Suprapubic skin (tissue), 4 donors: ENCODE measurements at places on chromosomes 1 and 21. TPM values are rescaled to one million over a fixed set of nuclear protein-coding genes. Genes with fewer than 3 reads are reported as not detected.
A peak's percentile ranks its signal among the peaks of the same experiment; 100 is the strongest.

The CLDN19 gene
- not detected for total RNA-seq

The SPRR4 gene
- 18.8 TPM for total RNA-seq

The MAEL gene
- not detected for total RNA-seq

DNA sequence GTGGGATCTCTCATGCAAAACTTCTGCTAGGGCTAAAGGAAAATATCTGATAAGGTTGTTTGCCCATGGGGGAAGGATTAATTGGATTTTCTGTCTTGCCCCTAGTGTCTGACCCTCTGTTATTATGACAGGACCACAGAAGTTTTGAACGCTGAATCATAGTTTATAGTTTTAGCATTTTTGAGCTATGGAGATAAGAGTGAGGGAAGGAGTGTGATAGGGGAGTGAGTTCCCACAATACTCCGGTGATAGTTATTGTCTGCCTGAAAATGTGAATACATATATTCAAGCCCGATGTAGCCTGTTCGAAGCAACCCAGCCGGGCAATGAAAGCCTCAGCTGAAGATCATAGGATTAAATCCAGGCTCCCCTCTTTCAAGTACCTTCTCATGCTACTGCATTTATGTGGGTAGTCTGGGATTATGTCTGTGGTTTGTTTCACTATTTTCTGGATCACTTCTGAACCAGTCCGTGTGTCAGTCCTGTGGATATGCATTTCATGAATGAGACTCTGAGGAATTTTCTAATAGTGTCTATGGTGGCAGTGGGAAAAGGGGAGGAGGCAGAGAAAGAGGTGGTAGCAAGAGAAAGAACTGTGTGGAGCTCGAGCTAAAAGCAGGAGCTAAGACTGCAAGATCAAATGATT lies 258.7 kb downstream of the DISC1 start:
- no peaks in the 10 kb centered on the region for H3K4me1 ChIP-seq
- H3K4me3 ChIP-seq: no peak overlapping the region
- no peak overlapping the region for H3K27ac ChIP-seq
- H3K36me3 ChIP-seq: no peaks in the 10 kb centered on the region
- no peak for DNase-seq

- no peak overlapping the region for H3K4me3 ChIP-seq
- no peak for DNase-seq
- H3K4me1 ChIP-seq: peaks cover 33% of the 10 kb centered on the region
- H3K27me3 ChIP-seq: no peaks in the 10 kb centered on the region
These were observed 1.6 kb downstream of the CPLANE2 start for GRCh38 chr1:16235347-16235746.

DNA sequence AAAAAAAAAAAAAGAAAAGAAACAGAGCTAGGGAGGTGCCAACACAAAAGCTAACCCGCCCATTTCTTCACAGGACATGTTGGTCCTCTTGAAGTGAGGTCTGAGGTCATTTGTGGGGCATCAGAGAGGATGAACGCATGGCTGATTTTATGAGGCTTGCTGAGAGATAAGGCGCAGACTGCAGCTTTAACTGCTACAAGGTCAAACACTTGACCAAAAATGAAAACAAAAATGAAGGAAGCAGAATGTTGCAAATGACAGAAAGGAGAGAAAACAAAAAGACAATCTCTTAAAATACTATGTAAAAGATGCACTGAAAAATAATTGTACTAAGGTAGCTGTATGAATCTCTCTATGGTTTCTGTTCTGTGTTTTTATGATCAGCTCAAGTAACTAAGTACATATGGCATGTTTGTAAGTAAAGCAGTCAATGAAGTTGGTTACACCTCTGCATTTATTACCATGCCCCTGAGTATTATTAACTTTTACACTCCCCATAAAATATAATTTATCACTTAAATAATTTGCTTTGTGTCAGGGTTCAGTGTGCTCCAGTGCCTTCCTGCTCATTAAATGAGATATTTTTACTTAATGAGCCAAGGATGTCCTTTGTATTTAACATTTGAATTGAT lies 249.1 kb upstream of the NR5A2 start:
- H3K27me3 ChIP-seq: no peaks in the 10 kb centered on the region
- no peak for DNase-seq
- no peaks in the 10 kb centered on the region for H3K36me3 ChIP-seq
- H3K4me1 ChIP-seq: no peaks in the 10 kb centered on the region
- no peak overlapping the region for H3K4me3 ChIP-seq

DNA sequence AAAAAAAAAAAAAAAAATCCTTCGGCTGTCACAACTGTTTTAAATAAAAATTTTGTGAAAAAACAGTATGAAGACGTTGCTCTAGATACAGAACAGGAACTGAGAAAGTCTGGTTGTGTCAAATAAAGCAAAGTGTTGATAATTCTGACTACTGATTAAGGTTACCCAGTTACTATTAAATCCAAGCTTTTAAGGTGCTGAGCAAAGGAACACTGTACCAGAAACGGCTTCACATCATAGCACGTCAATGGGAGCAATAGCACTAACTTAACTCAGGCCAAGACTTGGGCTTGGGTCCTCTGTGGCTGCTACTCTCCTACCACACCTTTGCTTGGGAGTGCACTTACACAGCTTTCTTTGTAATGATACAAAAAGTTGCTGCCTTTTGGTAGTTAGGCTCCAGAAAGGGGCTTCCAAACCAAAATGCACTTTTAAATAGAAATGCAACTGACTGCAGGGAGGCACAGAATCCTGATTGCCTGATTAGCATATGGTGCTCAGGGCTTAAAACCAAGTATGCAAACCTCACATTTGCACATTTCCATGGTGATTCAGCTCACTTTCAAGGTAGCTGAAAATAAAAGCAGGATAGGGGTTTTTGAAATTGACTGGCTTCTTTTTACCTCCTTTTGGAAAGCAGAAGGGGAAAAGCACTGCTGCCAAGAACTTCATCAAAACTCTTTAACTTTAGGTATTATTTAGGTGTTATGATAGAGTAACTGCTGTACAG lies 6.3 kb downstream of the MCL1 start:
- H3K4me3 ChIP-seq: peak overlapping the region; percentile 98
- peaks cover 57% of the 10 kb centered on the region for H3K36me3 ChIP-seq
- no peak for DNase-seq

GRCh38 chr1:201673915-201674314 lies 135.0 kb downstream of the NAV1 start:
- H3K36me3 ChIP-seq: no peaks in the 10 kb centered on the region
- no peaks in the 10 kb centered on the region for H3K27me3 ChIP-seq
- peaks cover 17% of the 10 kb centered on the region for H3K4me1 ChIP-seq
- no peak for DNase-seq
- H3K27ac ChIP-seq: no peak overlapping the region

GRCh38 chr1:83909687-83910086 lies 89.2 kb downstream of the TTLL7 start:
- H3K36me3 ChIP-seq: no peaks in the 10 kb centered on the region
- no peaks in the 10 kb centered on the region for H3K27me3 ChIP-seq
- H3K27ac ChIP-seq: no peak overlapping the region
- DNase-seq: no peak
- H3K4me3 ChIP-seq: no peak overlapping the region

DNA sequence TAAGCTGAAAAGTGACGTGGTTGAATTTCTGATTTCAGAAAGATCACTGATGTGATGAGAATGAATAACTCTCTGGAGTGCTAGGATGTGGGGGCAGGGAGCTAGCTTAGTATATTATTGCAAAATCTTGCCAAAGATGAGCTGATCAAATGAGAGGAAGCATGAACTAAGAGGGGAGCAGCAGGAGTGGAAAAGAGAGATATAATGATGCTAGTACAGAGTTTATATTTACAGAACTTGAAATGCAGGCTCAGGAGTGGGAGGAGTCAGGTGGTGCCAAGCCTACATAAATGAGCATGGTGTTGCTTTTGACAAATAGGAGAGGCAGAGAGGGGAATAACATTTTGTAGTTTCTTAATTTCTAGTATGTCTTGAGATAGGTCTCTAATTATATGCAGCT lies 38.1 kb upstream of the NBL1 start:
- H3K27me3 ChIP-seq: no peaks in the 10 kb centered on the region
- H3K4me3 ChIP-seq: no peak overlapping the region
- H3K27ac ChIP-seq: no peak overlapping the region
- H3K4me1 ChIP-seq: peaks cover 31% of the 10 kb centered on the region

DNA sequence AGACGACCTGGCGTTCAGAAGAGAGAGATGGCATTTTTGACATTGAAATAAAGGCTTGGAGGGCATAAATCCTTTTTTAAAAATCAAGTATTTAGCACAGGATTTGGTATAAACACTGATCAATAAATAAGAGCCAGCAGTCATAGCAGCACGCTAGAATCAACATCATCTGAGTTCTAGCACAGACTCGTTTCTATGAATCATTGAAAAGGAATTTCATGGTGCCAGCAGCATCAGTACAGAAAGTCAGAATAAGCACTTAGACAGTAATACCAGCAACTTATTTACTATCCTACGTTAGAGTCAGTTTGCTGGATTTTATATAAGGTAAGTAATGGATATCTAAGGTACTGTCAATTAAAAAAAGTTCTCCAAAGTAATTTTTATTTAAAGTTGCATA lies 119.3 kb downstream of the HLCS start:
- H3K4me3 ChIP-seq: no peak overlapping the region
- no peaks in the 10 kb centered on the region for H3K27me3 ChIP-seq
- peak overlapping the region; percentile 55 for H3K27ac ChIP-seq
- H3K4me1 ChIP-seq: peaks cover 3% of the 10 kb centered on the region
- H3K36me3 ChIP-seq: no peaks in the 10 kb centered on the region

DNA sequence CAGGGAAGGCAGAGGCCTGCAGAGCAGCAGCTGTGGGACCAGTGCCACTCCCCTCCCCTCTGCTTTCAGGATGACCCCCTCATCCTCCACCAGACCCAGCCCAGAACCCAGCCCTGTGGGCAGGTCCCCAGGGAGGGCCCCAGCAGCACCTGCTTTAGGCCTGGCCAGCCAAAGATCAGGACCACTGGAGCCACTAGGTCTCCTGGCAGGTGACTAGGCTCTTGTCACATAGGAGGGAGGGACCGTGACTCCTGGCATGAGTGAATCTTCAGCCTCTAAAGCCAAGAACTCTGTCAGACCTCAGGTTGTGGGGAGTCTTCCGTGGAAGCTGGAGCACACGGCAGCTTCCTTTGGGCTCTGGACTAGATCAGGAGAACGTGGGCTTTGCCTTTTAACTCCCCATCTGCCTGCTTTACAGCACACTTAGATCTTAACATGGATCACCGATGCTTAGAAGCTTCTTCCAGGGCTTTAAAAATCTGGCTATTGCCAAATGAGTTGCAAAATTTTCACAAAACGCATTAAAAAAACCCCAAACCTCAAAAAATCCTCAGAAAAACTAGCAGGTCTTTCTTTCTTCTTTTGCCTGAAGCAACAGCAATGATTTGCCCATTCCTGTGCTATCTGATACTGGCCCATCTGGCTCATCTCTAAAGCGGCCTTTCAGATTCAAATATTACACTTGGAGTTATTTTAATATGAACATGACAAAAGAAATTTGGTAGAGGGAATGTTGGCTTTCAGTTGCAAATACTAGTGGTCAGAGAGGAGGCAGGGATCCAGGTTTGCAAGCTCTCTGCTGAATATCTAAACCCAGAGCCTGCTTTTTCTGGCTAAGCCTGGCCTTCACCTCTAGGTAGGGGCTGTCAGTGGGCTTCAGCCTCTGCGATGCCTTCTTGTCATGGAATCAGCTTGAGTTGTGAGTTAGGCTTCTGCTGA lies 235.2 kb downstream of the SDCCAG8 start:
- DNase-seq: no peak
- H3K27me3 ChIP-seq: no peaks in the 10 kb centered on the region
- no peak overlapping the region for H3K27ac ChIP-seq
- peaks cover 5% of the 10 kb centered on the region for H3K4me1 ChIP-seq
- H3K36me3 ChIP-seq: peaks cover 5% of the 10 kb centered on the region

GRCh38 chr1:67710417-67710816 lies 25.4 kb downstream of the GADD45A start:
- no peak for DNase-seq
- peaks cover 51% of the 10 kb centered on the region for H3K4me1 ChIP-seq
- peaks cover 10% of the 10 kb centered on the region for H3K36me3 ChIP-seq
- H3K27me3 ChIP-seq: no peaks in the 10 kb centered on the region
- peak overlapping the region; percentile 10 for H3K27ac ChIP-seq

DNA sequence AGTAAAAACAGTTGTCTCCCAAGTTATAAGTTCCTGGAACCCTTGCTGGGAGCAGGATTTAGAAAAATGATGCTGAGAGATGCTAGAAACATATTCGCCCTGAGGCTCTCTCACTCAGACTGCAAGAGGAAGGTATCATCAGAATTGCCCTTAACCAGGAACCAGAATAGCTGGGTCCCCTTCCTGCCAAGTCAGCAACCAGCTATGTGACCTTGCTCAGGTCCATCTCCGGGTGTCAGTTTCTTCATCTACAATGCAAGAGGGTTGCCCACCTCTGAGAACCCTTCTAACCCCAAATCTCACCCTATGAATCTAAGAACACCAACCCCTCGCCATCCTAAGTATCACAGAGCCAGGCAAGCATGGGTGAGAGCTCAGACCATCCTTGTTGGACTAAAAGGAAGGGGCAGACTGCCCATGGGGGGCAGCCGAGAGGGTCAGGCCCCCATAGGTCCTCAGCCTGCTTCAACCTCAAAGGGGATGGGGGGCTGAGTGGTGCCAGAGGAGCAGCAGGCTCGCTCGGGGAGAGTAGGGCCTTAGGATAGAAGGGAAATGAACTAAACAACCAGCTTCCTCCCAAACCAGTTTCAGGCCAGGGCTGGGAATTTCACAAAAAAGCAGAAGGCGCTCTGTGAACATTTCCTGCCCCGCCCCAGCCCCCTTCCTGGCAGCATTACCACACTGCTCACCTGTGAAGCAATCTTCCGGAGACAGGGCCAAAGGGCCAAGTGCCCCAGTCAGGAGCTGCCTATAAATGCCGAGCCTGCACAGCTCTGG lies 390 bp upstream of the S100A9 start:
- peak; percentile 78 for DNase-seq
- no peak overlapping the region for H3K4me3 ChIP-seq
- peak overlapping the region; percentile 5 for H3K27ac ChIP-seq
- peaks cover 18% of the 10 kb centered on the region for H3K4me1 ChIP-seq
- H3K36me3 ChIP-seq: no peaks in the 10 kb centered on the region

DNA sequence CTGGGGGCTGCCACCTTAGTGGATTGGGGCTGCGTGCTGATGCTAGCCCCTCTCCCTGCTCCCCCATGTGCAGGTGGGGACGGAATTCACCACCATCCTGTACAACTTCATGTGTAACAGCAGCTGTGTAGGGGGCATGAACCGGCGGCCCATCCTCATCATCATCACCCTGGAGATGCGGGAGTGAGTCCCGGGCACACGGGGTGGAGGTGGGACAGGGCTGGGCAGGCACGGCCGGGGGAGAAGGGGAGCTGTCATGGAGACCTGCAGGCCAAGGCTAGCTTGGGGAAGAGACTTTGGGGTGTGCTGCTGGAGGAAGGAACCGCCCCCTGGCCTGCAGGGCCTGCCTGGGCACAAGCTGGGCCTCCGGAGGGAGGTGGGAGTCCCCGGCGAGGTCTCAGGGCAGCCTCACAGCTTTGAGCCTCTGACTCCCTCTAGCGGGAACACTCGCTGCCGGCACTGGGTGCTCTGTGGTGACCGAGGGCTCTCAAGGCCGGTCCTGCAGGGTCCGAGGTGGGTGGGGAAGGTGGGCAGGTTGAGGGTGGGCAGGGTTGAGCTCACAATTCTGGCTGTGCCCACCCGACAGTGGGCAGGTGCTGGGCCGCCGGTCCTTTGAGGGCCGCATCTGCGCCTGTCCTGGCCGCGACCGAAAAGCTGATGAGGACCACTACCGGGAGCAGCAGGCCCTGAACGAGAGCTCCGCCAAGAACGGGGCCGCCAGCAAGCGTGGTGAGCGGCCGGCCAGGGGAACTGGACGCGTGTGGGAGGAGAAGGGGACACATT lies 25.0 kb upstream of the CCDC27 start:
- H3K36me3 ChIP-seq: peaks cover 2% of the 10 kb centered on the region
- no peak overlapping the region for H3K4me3 ChIP-seq
- peaks cover 32% of the 10 kb centered on the region for H3K27me3 ChIP-seq
- H3K27ac ChIP-seq: no peak overlapping the region

- no peaks in the 10 kb centered on the region for H3K36me3 ChIP-seq
- H3K4me3 ChIP-seq: no peak overlapping the region
- no peak for DNase-seq
- no peak overlapping the region for H3K27ac ChIP-seq
- H3K27me3 ChIP-seq: no peaks in the 10 kb centered on the region
These were observed 50.1 kb downstream of the H3-3A start for GRCh38 chr1:226112626-226113025.
